RPMI8226 (cell line): ENCODE measurements at places on chromosomes 5 and 9.

GRCh38 chr5:158725297-158725851 is 374.3 kb downstream of the EBF1 start:
- no peak for DNase-seq

DNA sequence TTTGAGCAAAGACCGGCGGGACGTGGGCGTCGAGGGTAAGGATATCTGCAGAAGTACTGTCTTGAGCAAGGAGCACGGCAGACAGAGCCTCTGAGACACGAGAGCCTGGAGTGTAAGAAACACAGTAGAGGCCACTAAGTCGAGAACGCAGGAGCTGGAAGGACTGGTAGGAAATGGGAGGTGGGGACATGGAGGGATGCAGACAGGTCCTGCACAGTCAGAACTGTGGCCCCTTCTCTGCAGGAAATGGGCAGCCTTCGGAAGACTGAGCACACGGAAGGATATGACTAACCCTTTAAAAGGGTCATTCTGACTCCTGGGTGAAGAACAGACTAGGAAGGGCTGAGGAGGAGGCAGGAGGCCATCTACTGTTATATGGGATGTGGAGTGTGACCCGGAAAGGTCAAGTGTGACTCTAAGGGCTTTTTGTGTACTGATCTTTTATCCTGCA is 1.4 kb upstream of the CAMSAP1 start:
- DNase-seq = no peak

GRCh38 chr9:110214090-110214489 is 6.1 kb upstream of the C9orf152 start:
- no peak for DNase-seq

DNA sequence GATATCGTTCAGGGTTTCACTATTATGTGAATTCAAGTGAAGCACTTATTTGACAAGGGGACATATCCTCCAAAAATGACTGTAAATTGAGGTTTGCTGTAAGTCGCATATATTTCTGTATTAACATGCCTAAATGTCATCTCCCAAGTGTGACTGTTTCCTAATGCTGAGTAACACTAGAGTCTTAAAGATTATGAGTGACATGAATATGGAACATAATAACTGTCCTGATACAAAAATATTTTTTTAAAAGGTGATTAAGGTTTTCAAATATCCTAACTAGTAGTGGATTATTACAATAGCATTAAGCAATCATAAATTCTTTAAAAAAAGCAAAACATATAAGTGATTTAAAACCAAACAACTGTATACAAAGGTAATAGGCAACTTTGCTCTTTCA is 3.6 kb downstream of the NFIB start:
- no peak for DNase-seq

DNA sequence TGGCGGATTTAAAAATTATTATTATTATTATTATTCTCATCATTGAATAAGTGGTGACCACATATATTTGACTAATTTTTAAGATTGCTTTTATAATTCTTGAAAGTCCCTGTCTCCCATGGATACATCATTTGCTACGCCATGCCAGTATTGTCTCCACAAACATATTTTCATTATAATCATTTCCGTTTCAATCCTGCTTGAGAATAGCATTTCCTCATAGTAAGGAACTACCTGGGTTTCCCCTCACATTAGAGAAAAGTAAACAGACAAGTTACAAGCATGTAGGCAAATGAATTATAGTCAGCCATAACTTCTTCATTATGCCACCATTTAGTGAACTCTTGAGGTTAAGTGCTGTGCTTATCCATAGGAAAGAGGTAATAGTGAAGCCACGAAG is 276.6 kb downstream of the NFIB start:
- no peak for DNase-seq

DNA sequence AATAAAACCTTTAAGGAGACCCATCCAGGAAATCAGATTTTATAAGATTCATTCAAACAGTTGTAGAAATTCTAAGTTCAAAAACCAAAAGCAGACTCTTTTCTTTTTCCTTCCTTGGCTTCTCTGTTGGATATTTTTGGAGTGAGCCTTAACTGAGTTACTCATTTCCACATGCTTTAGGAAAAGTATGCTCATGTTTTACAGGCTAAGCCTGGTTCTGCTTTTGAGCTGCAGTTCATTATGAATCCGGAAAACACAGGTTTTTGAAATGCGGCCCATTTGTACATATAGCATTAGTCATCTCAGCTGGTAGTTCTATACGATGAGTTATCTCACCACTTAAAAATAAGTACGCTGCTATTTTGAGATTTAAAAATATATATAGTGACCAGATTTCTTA is 156.6 kb upstream of the DMRT1 start:
- DNase-seq = no peak
